ENCODE measurements at places on chromosomes 11 and 22.

DNA sequence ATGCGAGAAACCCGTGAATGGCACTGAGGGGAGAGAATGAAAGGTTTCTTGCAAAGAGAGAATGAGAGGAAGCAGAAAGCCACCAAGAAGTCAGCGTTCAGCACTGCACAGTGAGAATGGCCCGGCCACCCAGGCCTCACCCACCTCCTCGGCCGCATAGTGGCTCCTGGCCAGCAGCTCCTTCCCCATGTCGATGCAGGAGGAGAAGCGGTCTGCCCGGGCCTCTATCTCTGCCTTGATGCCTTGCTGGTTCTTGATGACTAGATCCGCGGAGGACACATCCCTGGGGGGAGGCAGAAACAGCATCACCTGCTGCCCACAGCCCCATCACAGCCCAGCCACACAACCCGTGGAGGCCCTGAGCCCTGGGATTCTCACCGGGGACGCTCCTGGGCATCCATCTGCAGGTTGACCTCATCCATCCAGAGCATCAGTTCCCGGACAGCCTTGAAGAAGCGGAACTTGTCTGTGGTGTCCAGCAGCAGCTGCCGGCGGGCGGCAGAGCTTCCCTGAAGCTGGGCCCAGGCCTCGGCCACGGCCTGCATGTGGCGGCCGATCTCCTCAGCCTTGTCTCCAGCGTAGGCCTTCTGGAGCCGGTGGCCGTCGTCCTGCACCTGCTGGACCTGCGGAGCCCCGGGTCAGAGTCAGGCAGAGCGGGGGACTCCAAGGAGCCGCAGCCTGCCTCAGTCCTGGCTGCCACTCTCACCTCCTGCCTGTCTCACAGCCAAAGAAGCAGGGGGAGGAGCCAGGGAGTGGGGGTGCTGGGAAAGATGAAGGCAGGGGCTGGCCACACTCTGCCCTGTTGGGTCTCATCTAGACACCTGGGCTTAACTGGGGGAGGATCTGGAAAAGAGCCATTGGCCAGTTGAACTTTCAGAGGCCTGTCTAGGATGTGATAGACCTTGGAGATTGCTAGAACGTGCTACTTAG is 12.2 kb upstream of the RBM4B start:
- DNase-seq: no peak

DNA sequence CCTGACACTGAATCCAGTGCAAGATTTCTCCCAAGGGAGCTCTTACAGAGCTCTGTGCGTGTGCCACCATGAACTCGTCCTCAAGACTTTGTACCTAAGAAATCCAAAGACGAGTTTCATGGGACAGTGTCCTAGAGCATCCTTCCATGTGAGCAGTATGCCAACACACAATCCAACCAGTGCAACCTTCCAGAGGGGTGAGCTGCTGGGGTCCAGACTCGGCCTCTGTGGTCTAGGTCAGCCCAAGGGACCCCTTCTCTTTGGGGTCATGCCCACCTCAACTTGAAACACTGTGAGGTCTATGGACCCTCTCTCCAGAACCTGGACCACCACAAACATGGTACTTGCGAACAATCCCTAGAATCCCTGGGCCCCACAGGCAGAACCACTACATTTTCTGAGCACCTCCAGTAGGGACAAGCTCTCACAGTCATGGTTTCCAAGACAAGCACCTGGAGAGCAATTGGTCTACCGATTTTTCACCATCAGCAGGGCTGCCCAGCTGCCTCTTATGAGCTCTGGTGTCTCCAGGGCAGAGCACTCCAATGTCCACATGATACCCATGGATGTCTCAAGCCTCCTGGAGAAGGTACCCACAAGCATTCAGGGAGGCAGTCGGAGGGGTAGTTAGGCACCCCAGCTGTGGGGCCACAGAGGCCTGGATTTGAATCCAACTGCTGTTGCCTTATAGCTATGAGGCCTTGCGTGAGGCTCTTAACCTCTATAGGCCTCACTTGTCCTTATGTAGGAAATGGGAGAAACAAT is 7.7 kb downstream of the CHST1 start:
- no peak for DNase-seq

DNA sequence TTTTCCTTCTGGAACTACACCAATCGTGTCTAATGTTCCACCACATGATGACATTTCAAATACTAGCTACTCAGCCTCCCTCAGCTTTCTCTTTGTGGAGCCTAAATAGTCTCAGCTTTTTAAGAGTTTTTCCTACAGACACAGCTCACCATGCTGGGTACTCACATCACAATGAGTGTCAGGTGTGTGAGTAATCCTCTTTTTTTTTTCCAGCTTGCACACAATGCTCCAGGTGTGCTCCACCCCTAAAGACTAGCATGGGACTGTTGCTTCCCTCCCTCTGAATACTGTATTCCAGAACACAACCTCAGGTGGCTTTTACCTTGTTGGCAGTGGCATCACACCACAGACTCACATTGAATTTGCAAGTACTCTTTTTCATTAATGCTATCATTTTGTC is 11.7 kb downstream of the BTG4 start:
- DNase-seq: no peak

- DNase-seq: no peak
These were observed 2.7 kb upstream of the TEX54 start for GRCh38 chr11:62835336-62835735.

GRCh38 chr11:9251311-9251710 is 13.8 kb downstream of the DENND5A start:
- DNase-seq: no peak

DNA sequence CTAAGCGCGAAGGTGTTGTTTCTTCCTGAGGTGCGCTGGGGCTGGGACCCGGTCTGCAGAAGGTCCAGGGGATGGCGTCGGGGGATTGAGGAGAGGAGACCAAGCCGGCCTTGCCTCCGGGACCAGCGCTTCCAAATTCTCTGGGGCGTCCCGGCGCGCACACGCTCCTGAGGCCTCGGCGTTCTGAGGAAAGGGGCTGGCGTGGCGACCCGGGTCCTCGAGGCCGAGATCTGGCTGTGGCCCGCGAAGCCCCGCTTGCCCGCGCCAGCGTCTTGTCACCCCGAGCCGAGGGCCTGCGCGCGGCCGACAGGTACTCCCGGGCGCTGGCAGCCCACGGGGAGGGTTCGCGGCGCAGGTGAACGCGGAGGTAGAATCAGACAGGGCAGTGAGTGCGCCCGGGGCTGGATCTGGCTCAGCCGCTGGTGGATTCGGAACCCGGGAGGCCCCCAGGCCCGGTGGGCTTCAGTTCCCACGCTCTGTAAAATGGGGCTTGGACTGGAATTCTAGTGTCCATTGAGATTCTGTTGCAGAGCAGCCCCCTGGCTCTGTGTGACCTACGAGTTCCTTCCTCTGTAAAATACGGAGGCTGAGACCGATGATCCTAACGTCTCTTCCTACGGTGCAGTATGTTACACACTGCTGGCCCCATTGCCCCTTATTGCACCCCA is 14.7 kb downstream of the SSH3 start:
- DNase-seq: no peak

GRCh38 chr11:112663947-112664634 is 297.1 kb upstream of the NCAM1 start:
- DNase-seq: no peak
